Activated CD8-positive, alpha-beta T cell treated with anti-CD3 and anti-CD28 coated beads, Interleukin-2, amount 10 ng/mL, durations not matched to agents 7 days and 5 days (primary cell): ENCODE measurements at places on chromosomes 1 and 21. TPM values are rescaled to one million over a fixed set of nuclear protein-coding genes. Genes with fewer than 3 reads are reported as not detected.

PADI3 gene
- total RNA-seq: not detected

DNA sequence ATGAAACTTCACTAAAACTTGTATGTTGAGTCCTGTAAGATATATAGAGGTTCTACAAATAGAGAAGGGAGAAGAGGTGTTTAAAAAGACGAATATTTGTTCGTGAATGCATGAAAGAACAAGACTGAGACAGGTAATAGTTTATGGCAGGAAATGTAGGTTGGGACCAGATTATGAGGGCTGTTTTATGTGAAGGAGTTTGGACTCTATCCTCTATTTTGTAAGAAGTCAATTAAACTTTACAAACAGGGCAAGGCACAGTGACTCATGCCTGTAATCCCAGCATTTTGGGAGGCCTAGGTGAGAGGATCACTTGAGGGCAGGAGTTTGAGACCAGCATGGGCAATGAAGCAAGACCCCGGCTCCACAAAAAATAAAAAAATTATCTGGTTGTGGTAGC lies 5.7 kb downstream of the SLC35A3 start:
- no peak overlapping the region for H3K4me3 ChIP-seq
- H3K4me1 ChIP-seq: peaks cover 13% of the 10 kb centered on the region
- H3K36me3 ChIP-seq: peaks cover 14% of the 10 kb centered on the region

DNA sequence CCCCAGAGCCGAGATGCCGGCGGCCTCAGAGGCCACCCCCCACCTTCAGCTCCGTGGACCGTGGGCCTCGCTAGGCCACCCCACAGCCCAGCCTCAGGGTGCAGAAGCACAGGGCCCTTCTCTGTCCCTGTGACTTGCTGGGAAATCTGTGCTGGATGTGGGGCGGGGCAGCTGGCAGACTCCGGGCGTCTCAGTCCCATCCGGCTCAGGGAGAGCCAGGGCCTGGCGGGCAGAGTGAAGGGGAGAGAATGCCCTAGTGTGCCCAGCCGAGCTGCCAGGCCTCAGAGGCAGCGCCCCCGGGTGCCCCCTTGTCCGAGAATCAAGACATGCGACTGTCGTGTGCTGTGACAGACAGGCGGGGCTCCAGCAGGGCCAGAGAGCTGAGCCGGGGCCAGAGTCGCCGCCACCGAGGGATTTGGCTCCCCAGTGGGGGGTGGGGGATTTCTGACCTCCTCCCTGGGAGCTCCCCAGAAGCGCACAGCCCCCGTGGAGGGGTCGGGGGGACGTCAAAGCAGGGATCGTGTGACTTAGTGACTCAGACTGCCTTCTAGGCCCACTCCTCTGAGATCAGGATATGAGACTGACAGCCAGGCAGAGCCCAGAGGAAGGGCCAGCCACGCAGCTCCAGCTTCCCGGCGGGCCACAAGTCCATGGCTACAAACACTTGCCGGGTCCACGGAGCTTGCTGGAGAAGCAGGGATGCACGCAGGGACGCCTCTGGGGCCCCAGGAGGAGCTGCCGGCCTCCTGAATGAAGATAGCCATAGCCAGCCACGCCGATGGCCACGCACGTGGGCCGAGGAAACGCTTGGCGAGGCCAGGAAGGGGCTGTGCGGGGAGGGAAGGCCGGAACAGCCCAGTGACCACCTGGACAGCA lies 11.9 kb downstream of the COL6A1 start:
- DNase-seq: no peak
- no peaks in the 10 kb centered on the region for H3K4me1 ChIP-seq
- H3K27ac ChIP-seq: no peak overlapping the region

GRCh38 chr1:56229186-56229585 lies 350.2 kb downstream of the PLPP3 start:
- no peak overlapping the region for H3K27ac ChIP-seq
- DNase-seq: no peak
- no peaks in the 10 kb centered on the region for H3K4me1 ChIP-seq
- H3K27me3 ChIP-seq: no peaks in the 10 kb centered on the region

- H3K4me3 ChIP-seq: no peak overlapping the region
- peaks cover 5% of the 10 kb centered on the region for H3K27me3 ChIP-seq
- H3K27ac ChIP-seq: no peak overlapping the region
These were observed 239.5 kb downstream of the FOXD2 start for GRCh38 chr1:47677241-47677940.
